ENCODE measurements at places on chromosomes 16 and 17.

- no peak for DNase-seq
These were observed 67.9 kb downstream of the CEP95 start for GRCh38 chr17:64574646-64575045.

DNA sequence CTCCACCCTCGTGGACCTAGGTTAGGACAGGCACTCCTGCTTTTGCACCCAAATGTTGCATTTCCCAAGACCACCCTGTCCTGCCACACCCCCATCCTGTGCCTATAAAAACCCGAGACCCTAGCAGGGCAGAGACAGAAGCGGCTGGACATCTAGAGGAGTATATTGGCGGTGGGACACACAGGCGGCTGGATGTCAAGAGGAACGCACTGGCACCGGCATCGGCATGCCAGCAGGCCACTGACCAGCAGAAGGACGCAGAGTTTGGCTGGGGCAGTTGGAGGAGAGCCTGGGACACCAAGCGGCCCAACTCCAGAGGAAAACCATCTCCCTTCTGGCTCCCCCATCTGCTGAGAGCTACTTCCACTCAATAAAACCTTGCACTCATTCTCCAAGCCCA is 14.7 kb upstream of the WFIKKN2 start:
- no peak for DNase-seq

- DNase-seq: no peak
These were observed 821 bp upstream of the GFAP start for GRCh38 chr17:44915862-44916780.

DNA sequence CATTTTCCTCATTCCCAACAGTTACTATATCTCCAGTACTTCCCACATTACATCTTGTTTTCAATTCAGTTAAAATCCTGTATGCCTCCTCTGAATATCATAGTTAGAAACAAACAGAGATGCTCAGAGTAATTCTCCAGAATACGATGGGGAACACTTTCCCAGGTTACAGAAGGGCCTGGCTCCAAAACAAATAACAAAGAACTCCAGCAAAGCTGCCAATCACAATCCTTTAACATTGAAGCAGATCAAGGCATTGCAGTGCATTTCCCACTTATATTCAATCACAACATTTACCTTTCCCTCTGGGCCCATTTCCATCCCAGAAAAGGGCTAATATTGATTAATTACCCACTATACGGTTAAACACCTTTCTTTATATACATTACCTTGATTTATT is 29.4 kb upstream of the PMFBP1 start:
- no peak for DNase-seq

- DNase-seq: no peak
These were observed 35.7 kb upstream of the GNA13 start for GRCh38 chr17:65092262-65092661.

DNA sequence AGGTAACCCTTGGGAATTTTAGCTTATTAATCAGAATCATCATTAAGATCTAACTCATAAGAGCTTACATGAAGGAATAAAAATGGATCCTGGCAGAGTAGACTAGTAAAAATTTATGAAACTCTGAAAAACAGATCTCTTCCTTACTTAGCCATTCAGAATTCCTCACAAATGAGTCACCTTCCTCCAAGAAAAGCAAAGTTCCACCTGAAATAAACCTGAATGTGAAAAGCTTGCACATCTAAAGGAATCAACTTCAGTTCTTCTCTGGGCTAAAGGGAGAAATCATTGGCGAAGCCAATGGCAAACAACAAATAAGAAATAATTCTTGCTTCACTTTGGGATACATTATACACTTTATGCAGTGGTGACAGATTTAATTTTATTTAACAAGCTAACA is 22.7 kb downstream of the MYO1D start:
- DNase-seq: no peak

DNA sequence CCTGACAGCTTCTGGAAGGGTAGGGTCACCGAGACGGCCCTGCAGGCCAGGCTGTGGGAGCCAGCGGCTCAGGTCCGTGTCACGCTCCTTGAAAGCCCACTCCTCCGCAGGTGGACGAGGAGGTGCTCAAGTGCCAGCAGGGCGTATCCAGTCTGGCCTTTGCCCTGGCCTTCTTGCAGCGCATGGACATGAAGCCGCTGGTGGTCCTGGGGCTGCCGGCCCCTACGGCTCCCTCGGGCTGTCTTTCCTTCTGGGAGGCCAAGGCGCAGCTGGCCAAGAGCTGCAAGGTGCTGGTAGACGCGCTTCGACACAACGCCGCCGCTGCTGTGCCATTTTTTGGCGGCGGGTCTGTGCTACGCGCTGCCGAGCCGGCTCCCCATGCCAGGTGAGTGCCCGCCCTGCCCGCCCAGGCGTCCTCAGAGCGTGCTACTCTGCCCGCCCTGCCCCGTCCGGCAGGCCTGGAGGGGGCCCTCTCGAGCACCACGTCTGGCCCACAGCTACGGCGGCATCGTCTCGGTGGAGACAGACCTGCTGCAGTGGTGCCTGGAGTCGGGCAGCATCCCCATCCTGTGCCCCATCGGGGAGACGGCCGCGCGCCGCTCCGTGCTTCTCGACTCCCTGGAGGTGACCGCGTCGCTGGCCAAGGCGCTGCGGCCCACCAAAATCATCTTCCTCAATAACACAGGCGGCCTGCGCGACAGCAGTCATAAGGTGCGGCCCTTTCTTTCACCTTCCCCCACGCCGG is 1.3 kb downstream of the NAGS start:
- DNase-seq: no peak

DNA sequence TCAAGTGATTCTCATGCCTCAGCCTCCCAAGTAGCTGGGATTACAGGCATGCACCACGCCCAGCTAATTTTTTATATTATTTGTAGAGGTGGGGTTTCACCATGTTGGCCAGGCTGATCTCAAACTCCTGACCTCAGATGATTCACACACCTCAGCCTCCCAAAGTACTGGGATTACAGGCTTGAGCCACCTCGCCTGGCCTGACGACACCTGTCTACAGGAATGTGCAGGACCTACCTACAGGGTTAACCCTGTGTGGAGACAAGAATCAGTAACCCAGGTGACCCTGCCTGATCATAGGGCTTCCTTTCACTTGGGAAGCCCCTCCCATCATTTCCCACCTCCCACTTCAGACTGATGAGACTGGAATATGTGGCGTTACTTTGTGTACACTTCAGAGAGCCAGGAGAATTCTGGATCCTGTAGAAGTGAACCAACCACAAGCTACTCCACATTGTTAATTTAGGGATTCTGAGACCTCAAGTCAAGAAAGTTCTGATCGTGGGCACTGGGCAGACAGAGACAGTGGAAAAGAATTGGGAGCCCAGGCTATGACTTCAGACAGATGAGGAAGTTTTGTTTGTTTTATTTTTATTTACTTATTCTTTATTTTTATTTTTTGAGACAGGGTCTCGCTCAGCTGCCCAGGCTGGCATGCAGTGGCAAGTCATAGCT is 5.7 kb upstream of the MILR1 start:
- DNase-seq: no peak

GRCh38 chr16:14113344-14113743 is 42.2 kb downstream of the MRTFB start:
- no peak for DNase-seq

DNA sequence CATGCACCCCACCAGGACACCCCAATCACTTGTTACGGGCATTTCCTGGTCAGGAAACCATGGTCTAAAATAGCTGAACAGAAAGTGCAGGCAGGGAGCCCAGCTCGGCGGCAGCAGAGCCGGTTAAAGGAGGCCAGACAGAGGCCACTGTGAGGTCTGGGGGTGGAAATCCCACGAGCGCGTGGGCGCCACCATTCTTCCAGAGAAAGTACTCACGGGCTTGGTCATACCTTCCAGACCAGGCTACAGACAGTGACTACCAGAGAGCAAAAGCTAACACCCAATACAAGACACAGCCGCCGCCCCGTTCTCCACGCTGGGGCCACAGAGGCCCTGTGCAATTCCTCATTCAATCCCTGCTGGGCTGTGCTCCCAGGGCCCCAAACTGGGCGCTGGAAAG is 11.9 kb downstream of the CEP131 start:
- DNase-seq: no peak

DNA sequence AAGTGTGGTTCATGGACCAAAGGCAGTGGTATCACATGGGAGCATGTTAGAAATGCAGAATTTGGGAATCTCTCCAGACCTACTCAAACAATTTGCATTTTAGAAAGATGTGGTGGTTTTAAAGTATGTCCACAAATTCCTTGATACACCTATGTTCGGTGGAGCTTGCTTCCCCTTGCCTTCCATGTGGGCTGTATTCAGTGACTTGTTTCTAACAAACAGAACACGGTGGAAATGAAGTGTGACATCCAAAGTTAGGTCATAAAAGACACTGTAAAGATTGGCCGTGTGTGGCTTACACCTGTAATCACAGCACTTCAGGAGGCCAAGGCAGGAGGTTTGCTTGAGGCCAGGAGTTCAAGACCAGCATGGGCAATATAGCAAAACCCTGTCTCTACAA is 16.7 kb downstream of the COQ7 start:
- no peak for DNase-seq
